ENCODE measurements at places on chromosomes 7 and 10.

GRCh38 chr7:134875867-134876266, 96.4 kb downstream of the CALD1 start:
- DNase-seq = no peak

DNA sequence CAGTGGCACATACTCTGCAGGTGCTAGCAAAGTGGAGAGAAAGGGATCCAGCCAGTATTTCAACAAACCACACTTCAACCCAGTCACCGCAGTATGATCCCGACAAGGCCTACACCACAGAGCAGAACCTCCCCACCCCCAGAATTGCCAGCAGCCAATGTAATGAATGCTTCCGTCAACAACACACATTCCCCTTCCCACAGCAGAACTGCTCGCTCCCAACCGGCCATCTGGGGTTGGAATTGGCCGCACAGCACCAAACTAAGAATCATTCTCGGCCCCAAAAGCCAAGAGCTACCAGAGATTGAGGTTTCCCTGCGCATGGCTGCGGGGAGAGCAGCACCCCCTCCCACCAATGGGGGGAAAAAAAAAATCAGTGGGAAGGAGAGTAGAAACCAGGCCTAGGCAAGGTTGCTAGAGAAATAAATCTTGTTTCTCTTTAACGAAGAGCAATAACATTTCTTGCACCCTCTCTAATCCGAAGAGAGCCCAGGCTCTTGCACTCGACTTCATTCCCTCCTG, 1.1 kb downstream of the WASL start:
- DNase-seq = peak; percentile 55

DNA sequence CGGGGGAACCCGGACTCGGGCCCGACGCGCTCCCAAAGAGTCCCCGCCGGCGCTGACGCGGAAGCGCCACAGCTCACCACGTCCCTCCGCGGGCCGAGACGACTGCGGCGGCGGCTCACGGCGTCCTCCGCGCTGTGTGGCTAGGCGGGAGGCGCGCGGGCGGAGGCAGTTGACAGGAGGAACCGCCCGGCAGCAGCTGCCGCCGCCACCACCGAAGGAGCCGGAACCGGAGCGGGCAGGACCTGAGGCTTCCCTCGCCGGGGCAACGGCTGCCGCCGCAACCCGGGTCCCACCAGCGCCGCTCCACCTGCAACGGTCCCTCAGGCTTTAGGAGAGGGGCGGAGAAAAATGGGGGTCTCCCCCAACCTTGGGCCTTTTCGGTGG, 334 bp downstream of the ZNF800 start:
- DNase-seq = no peak

- no peak for DNase-seq
Observed at GRCh38 chr10:118407777-118408176, 65.7 kb upstream of the FAM204A start.

DNA sequence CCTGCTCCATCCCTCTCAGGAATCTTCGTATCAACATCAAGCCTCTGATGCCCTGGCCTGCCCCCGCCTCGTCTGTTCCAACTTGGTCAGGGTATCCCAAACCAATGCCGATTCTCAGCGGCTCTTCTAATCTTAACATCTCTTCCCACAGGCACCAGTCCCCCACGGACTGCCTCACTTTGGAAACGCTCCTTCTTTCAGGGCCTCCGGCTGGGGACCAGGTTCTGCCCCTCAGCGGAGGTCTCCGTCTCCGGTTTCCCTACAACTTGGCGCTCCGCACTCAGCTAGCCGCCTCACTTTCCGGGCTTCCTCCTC, 488 bp downstream of the ABCF2 start:
- DNase-seq = no peak

- no peak for DNase-seq
Observed at GRCh38 chr10:1595726-1596125, 141.6 kb downstream of the ADARB2 start.

- no peak for DNase-seq
Observed at GRCh38 chr7:6274743-6275142, 2.3 kb upstream of the CYTH3 start.

- no peak for DNase-seq
Observed at GRCh38 chr7:192701-193480, 520 bp downstream of the FAM20C start.

DNA sequence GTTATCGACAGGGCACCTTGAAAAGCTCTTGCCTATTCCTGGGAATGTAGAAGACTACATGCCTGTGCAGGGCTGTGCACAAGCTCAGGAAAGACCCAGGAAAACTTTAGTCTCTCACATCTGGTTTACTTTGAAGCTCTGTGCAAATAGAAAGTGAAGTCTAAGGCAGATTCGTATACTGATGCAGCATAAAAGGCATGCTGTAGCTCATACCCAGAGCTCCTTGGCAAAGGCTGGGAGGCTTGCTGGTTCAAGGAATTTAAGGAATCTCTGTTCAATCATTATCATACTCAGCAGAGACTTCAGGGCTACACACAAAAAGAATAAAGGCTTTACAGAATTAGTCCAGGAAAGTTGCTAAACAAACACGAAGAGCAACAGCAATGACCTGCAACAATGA, 192.0 kb downstream of the OTUD1 start:
- no peak for DNase-seq

GRCh38 chr7:145909991-145910513, 206.5 kb upstream of the CNTNAP2 start:
- no peak for DNase-seq

DNA sequence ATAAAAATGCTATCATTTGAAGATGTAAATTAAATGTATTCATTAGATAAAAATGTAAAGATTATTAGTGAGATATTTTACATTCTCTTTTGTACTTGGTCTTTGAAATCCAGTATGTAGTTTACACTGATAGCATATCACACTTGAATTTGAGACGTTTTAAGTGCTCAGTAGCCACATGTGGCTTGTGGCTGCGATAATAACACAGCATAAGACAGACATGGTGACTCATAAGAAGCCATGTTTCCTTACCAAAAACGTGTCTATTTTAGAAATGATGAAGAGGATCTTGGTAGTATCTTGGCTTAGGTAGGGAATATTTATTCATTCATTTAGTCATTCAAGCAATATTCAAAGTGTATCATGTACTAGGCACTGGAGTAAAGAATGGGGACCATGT, 149.3 kb downstream of the POU6F2 start:
- DNase-seq = no peak

DNA sequence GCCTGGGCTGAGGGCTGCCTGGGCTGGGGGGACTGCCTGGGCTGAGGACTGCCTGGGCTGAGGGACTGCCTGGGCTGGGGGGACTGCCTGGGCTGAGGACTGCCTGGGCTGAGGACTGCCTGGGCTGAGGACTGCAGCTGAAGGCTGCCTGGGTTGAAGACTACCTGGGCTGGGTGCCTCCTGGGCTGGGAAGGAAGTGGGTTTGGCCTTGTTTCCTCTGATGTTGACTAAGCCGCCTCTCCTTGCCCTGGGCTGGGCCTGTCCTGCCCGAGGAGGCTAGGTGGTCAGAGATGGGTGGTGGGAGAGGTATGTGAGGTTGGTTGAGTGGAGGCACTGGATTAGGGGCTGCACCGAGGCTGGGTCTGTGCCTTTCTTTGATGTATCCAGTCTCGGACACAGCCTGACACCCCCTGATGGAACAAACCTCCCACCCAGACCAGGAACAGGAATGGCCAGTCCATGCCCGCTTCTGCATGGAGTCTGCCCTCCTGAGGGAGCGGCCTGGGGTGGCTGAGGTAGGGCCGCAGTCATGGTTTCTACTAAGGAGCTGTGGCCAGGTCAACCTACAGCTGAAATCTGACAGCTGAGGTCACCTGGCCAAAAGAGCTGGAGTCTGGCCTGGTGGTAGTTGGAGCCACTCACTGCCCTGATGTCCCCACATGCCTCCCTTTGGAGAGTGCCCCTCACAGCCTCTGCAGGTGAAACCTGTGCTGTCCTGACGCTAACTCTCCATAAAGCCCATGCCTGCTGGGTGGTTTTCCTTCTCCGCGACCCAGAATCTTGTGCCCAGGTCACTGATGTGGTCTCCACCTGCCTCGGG, 22.3 kb downstream of the SCART1 start:
- no peak for DNase-seq

GRCh38 chr10:30813872-30814481, 184.4 kb upstream of the LYZL2 start:
- no peak for DNase-seq

DNA sequence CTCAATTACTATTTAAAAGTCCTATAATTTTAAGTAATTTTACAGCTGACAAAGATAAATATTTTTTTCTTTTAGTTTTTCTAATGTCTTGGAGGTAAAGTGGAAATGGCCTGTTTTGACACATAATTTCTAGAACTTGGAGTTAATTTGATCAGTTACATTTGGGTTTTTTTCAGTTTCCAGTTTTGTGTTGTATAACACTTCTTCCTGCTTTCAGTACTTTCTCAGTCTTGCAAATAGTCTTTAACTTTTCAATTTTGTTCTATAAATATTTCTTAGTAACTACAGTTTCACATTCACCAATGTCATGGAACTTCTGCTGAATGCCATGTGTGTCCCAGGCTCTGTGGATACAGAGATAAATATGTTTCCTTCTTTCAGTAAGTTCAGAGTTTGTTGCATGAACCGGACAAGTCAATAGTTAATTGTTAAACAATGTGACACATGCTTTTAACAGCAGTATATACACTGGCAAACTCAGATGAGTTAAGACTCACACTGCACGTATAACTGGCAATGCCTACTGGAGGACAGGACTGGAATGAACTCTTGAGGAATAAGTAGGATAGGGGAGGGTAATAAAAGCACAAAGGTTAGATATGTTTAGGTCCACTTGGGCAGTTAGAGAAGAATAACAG, 4.6 kb downstream of the SHOC2 start:
- DNase-seq = peak; percentile 6

DNA sequence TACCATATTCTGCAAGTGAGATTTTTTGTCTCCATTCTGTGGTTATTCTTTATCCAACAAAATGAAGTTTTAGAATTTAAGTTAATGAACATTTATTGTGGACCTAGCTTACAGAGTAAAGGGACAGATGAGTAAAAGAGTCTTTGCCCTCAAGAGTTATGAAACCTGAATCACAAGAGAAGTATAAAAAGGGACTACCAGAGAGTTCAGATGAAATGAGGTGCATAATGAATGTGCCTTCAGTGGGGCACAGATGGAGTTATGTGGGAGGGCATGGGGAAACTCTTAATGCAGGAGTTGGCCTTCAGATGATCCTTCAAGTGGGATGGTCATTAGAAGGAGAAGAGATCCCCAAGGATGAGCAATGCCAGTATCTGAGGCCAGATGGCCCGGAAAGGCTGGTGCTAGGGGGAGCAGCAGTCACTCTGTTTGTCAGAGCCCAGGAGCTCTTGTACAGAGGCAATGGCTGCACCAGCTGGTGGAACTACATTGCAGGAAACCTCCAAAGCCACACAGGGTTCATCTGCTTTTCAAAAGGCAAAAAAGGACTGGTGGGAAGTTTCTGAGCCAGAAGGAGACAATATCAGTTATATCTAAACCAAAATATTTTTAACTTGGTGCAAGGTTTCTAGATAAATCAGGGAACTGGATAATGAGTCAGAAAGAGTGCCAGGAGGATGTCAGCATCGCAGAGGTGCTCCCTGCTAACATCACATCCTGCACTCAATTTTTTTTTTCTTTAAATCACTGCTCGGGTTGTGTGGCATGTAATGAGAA, 162.0 kb downstream of the KLF6 start:
- no peak for DNase-seq

DNA sequence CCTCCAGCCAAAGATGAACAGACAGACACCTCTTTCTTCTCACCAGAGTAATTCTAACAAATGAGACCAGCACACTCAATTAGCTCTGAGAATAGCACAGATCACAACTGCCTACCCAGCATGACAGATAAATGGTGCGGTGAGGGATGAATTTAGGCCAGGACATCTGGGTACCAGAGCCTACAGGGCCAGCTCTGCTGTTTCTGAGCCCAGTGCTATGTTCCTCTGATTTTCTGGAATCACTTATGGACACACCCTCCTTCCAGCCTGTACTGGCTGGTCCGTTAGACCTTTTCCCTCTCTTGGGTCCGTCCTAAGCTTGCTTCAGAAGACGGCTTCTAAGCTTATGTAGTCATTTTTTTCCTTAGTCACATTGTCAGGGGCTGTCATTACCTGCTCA, 73.6 kb downstream of the INSYN2A start:
- DNase-seq = no peak

DNA sequence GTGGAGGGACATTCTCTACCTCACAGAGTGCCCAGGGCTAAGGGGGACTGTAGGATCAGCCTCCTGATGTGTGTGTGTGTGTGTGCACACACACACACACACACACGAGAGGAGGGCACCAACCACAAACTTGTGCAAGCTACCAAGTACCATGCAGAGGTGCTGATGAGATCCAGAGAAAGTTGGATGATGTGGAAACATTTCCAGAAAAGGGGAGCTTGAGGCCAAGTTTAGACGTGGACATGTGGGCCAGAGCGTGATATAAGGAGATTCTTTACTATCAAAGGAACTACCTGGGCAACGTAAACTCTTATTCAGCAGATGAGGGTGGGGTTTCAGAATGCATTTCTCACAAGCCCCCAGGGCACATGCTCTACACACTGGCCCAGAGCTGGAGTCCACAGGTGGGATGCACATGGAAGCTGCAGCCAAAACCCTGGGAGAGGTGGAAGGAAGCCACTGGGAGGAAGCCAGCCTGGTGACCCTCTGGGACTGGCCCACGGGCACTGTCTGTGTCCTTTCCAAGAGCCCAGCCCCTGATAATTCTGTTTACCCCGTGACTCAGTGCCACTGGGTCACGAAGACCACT, 53.5 kb downstream of the DLG5 start:
- DNase-seq = no peak

DNA sequence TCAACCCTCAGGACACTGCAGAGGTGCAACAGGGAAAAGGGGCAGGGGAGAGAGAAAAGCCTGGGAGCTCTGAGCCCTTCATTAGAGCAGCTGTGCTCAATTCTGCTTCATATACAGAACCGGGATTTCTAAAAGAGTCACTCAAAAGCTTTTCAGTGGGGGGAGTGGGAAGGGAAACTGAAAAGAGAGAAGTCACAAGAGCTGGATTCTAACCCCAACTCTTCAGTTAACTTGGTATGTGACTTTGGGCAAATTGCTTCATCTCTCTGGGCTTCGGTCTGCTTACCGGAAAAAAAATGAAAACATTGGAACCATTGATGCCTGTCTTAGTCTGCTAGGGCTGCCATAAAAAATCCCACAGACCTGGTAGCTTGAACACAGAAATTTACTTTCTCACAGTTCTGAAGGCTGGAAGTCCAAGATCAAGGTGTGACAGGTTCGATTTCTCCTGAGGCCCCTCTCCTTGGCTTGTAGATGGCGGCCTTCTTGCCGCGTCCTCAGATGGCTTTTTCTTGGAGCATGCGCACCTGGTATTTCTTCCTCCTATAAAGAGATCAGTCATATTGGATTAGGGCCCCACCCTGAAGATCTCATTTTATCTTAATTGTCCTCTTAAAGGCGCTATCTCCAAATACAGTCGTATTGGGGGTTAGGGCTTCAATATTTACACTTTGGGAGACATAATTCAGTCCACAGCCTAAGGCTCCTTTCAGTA, 118.3 kb upstream of the KMT2E start:
- DNase-seq = no peak

- DNase-seq = no peak
Observed at GRCh38 chr10:22436526-22436892, 91.2 kb downstream of the SPAG6 start.

GRCh38 chr7:139745678-139746143, 32.1 kb downstream of the HIPK2 start:
- DNase-seq = no peak

Data from hematopoietic multipotent progenitor cell treated with erythropoietin and hydrocortisone succinate and interleukin-3 and kit ligand, for 8 days (in vitro differentiated cells).